ENCODE measurements at places on chromosomes 5 and 9. TPM values are rescaled to one million over a fixed set of nuclear protein-coding genes. Genes with fewer than 3 reads are reported as not detected.
A peak's percentile ranks its signal among the peaks of the same experiment; 100 is the strongest.

GRCh38 chr5:152649609-152650008 is 244.5 kb upstream of the NMUR2 start:
- DNase-seq: no peak

GRCh38 chr9:135815413-135815812 is 91.9 kb downstream of the CAMSAP1 start:
- no peak for DNase-seq

GRCh38 chr9:128397831-128398230 is 22.8 kb upstream of the CERCAM start:
- DNase-seq: no peak

DNA sequence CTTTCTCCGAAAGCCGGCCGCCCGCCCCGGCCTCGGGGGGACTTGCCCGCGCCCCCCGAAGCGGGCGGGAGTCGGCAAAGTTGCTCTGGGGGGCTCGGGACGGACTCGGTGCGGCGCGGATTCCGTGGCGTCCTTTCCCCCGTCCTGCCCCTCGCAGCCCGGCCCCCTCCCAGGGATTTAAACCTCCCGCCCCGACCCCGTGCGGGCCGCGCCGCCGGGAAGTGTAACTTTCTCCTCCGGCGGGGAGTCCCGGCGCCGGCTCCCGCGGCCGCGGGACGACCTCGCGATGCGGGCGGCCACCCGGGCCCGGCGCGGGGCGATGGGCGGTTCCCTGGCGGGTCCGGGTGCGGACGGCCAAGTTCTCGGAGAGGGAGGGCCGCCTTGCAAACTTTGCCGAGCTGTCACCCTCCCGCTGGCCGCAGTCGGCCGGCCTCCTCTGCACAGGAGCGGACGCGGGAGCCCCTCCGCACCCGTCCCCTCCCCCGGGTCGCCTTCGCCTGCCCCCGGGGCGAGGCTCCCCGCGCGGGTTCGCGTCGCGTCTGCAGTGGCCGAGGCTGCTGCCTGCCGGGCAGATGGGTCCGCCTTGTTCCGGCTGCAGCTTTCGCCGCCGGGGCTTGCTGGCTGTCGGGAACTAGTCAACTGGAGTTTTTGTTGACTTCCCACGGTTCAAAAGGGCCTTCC is 732 bp downstream of the PBX3 start:
- no peak for DNase-seq

- no peak for DNase-seq
Measured at GRCh38 chr5:39273314-39273954, 54.1 kb upstream of the FYB1 start.

GRCh38 chr5:151504006-151504405 is 56.6 kb downstream of the SLC36A1 start:
- no peak for DNase-seq

DNA sequence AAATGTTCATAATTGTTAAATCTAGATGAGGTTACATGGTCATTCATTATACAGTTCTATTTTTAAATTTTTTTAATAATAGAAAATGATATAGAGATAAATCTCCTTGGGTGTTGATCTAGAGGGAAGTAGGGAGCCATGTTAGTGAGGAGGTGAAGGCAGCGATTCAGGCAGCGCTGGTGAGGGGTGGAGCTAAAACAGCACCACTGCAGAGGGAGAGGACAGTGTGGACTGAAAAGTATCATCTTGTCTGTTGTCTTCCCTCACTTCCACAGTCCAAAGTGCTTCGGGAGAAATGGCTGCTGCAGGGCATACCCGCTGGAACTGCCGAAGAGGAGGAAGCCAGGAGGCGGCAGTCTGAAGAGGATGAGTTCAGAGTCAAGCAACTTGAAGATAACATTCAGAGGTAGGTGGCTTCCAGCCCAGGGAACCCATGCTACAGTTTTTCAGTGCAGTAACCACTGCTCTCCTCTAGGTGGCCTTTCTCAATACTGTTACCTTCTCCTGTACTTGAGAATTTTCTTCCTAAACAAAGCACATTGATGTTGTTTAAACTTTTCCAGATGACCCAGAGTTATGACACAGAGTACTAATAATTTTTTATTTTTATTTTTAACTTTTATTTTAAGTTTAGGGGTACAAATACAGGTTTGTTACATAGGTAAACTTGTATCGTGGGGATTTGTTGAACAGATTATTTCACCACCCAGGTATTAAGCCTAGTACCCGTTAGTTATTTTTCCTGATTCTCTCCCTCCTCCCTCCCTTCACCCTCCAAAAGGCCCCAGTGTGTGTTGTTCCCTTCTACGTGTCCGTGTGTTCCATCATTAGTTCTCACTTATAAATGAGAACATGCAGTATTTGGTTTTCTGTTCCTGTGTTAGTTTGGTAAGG is 100.5 kb downstream of the PALM2AKAP2 start:
- DNase-seq: no peak

DNA sequence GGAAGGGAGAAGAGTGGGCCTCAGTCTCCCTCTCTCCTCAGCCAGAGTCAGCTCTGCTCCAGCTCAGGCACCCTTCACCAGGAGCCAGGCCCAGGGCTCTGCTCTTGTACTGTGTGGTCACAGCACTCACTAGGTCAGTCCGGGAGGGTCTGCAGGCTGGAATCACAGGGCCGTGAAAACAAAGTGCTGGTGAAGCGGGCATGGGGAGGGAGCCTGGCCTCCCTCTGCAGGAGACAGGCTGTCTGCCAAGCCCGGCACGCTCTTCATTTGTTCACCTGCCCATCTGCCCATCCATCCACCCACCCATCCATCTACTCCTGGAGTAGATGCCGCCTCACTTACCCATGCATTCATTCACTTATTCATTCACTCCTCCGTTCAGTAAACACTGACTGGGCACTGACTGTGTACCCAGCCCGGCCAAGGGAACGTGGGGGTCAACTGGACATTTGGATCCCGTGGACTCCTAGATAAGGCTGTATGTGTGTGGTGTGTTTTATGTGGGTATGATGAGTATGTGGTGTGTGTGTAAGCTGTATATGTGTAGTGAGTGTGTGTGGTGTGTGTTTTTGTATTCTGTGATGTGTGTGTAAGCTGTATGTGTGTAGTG is 3.6 kb downstream of the SPAAR start:
- DNase-seq: no peak

- no peak for DNase-seq
Measured at GRCh38 chr9:95506678-95507463, 9.9 kb downstream of the PTCH1 start.

GRCh38 chr5:108280960-108281569 is 100.8 kb downstream of the FBXL17 start:
- DNase-seq: no peak

- DNase-seq: no peak
Measured at GRCh38 chr5:88251048-88251711, 17.5 kb downstream of the TMEM161B start.

GRCh38 chr9:134403682-134404301 is 77.5 kb downstream of the RXRA start:
- no peak for DNase-seq

GRCh38 chr5:79236970-79237739 is 1.2 kb downstream of the JMY start:
- DNase-seq: peak; percentile 56

DNA sequence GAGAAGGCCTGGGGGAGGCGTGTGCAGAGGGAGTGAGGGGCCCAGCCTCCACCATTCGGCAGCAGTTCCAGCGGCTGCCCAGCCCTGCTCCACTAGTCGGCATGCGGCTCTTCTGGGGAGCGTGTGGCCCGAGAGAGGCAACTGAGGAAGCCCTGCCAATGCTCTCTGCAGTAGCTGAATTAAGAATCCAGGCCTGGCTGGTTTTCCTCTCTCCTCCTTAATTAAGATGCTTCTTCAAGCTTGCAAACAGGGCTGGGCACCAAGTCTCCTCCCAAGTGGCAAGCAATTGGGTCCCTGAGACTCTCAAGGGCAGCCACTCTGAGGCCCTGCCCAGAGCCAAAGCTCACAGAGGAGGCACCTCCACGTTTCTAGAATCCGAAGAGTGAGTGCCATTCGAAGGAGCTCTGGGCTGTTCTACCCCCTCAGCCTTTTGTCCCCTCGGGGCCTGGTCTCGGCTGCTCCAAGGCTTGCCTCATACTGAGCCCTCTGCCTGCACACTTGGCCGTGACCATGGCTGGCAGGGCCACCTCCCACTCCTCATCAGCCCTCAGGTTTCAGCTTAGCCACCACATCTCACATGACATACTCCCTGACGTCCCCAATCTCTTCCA is 75.4 kb upstream of the LRRTM2 start:
- no peak for DNase-seq

DNA sequence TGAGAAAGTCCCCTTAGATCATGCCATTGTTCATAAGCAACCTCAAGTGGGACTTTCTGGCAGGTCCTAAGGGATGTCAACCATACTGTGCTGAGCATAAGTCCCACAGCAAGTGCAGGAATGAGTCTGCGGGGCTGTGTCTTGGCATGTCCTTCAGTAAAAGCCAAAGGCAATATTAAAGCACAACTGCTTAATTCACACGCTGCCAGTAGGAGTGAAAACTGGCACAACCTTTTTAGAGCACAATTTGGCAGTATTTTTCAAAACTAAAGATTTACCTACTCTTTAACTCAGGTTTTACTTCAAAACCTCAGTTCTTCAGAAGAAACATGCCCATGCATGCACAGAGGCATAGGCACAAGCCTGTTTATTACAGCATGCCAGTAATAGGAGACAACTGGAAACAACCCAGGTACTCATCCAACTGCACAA is 24.4 kb upstream of the SMAD5 start:
- DNase-seq: no peak

- DNase-seq: no peak
Measured at GRCh38 chr9:85089188-85089969, 419.9 kb downstream of the NTRK2 start.

DNA sequence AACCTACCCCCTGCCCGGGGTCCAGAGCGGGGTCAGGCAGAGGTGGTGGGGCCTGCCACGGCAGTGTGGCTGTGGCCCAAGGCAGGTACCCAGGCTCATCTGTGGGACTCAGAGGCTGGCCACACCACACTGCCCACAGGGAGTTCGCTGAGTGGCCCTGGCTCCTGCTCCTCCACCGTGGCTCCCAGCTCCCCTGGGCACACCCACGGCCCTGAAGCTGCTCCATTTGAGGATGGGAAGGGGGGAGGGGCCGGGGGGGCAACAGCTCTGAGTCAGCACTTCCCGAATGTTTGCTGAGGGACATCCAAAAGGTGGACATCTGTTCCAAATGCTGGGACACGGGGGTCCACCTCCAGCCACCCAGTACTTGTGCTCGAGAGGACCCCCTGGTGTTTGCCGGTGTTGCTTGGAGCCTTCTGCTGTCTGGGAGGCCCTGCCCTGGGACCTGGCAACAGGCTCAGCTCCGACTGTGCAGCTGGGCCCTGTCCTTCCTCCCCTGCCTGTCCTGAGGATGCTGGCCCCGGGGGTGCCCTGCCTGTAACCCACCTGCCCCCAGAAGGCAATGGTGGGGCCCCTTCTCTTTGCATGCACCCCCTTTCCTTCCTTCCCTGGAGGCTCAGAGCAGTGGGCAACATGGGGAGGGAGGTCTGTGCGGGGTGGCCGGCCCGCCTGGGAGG is 2.5 kb upstream of the NRARP start:
- DNase-seq: no peak

GRCh38 chr9:65411336-65411735 is 126.3 kb upstream of the FOXD4L5 start:
- no peak for DNase-seq

GRCh38 chr5:168097876-168098653 is 193.4 kb upstream of the WWC1 start:
- DNase-seq: no peak

GRCh38 chr5:62652225-62652624 is 73.6 kb downstream of the LRRC70 start:
- DNase-seq: no peak

GRCh38 chr9:21761309-21761901 is 41.0 kb upstream of the MTAP start:
- no peak for DNase-seq

GRCh38 chr9:35908504-35909125 is 675 bp upstream of the SPAAR start:
- DNase-seq: no peak

The SPEF2 gene
- 7.5 TPM for total RNA-seq

The PCDHAC1 gene
- 0.90 TPM for total RNA-seq

The PRKAA1 gene
- total RNA-seq: 155 TPM

The PCDHGB1 gene
- not detected for total RNA-seq

The CORO2A gene
- total RNA-seq: 19.8 TPM

The DDX4 gene
- not detected for total RNA-seq

The BHMT gene
- not detected for total RNA-seq

The CXCL14 gene
- total RNA-seq: not detected

The FGF18 gene
- 1.1 TPM for total RNA-seq

The CAMLG gene
- total RNA-seq: 28.0 TPM

The TMEFF1 gene
- total RNA-seq: 1.7 TPM

Data from PC-9 (cell line).